ENCODE measurements at places on chromosomes 6 and 20.

DNA sequence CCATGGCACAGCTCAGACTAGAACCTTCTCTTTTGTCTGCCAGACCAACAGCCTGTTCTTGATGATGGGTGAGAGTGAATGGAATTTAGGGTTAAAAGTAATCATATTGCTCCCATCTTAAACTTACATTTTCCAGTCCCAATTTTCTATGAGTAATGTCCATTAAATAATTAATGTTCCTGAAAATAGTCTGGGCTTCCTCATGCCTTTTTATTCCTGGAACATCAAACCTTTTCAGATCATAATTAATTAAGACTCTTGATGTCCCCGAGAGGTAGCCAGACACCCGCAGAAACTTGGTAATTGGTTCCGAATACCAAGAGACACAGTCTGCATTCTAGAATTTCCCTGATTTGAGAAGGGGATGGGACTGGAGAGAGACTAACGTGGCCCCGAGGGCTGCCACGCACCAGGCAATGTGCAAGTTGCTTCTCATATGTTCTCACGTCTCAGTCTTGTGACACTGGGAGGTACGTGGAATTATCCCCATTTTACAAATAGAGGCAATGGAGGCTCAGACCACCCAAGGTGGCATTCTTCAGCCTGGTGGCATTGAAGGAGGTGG, 78.6 kb upstream of the TOX2 start:
- no peak for DNase-seq

- peak; percentile 11 for DNase-seq
Observed at GRCh38 chr6:166556863-166557322, 29.6 kb downstream of the RAMACL start.

DNA sequence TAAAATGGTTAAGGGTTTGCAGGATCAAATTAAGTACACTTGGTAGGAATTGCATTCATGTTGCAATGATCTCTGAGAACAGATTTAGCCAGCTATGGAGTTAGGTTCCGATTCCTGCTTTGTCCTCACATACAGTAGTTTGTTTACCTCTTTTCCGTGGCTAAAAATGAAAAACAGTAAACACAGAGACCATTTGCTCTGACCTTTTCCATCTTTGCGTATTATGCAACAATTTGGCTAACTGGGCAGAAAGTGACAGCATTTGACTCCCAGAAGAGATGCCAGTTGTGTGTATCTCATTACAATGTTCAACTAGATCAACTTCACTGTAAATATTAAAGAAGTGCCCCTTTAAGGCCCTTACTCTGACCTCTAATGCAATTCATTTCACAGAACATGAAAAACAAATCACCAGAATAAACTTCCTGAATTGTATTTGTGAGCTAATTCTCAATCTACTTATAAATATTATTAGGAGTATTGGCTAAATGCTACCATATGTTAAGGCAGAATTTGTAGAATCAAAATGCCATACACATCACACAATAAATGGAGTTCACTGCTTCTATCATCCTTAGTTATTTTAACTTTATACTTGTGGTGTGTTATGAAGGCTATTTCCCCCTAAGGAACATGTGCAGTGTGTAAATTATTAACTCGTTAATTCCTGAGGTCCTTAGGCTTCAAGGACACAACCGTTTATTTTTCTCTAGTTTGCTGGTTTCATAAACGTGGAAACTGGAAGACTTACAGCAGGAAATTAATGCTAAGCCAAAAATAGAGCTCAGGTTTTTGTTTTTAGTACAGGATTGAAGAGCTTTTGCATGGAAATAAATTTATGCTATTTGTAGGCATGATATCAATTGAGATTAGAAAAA, 380.7 kb upstream of the CITED2 start:
- no peak for DNase-seq

GRCh38 chr6:54881067-54881730, 34.6 kb downstream of the FAM83B start:
- no peak for DNase-seq

DNA sequence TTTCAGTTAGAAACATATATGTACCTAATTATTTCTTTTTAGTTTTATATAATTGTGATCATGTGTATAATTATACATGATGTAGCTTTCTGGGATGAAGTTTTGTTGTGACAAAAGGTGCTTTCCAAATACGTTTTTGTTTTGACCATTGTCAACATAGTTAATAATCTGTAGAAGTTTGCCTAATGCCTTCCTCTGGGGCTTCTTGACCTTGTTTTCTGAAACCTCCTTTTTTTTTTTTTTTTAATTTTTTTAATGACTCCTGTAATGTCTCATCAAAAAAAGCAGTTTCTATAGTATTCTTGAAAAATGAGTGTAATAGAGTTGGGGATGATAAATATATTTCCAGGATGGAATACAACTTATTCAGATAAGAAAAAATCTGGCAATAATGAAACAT, 434.7 kb upstream of the SOX4 start:
- no peak for DNase-seq

DNA sequence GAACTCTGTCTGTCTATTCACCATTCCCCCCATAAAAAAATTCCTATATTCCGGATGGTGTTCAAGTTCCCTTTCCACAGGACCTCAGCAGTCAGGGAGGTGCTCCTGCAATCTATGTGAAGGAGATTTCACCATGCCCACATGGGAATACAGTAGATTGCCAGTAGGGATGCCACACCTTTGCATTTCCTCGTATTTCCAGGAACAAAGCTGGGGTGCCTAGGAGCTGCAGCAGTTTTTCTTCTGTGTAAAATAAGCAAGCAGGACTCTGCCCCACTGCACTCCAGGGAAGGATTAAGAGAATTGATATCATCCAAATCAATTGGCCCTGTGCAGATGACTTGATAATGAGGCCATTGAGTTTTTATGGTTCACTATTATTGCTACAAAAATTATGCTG, 7.4 kb upstream of the KIF16B start:
- no peak for DNase-seq

Measured in activated CD4-positive, alpha-beta T cell treated with anti-CD3 and anti-CD28 coated beads for 48 hours (primary cell).